ENCODE measurements at places on chromosomes 4 and X.

GRCh38 chr4:65600656-65601055 is 69.6 kb downstream of the EPHA5 start:
- no peak for DNase-seq

- peak; percentile 52 for DNase-seq
These were observed 120.6 kb upstream of the EDNRA start for GRCh38 chr4:147360301-147360700.

- DNase-seq: peak; percentile 44
These were observed 103.2 kb downstream of the GC start for GRCh38 chr4:71680706-71681105.

DNA sequence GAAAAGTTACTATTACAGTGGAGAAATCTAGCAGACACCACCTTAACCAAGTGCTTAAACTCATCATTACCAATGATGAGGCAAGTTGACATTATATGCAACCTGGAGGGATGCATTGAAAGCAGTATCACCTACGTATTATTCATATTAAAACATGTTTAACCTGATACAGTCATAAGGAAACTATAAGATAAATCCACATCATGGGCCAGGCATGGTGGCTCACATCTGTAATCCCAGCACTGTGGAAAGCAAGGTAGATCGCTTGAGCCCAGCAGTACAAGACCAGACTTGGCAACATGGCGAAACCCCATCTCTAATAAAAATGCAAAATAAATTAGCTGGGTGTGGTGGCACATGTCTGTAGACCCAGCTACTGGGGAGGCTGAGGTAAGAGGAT is 22.3 kb upstream of the INTU start:
- no peak for DNase-seq
